ENCODE measurements at places on chromosomes 13 and 19. TPM values are rescaled to one million over a fixed set of nuclear protein-coding genes. Genes with fewer than 3 reads are reported as not detected.

The HNRNPA1L2 gene
- 5.3 TPM for total RNA-seq

The PLPP2 gene
- total RNA-seq = 4.4 TPM

The GRK1 gene
- total RNA-seq = not detected

The A1BG gene
- 11.8 TPM for total RNA-seq

The ZNF878 gene
- 1.2 TPM for total RNA-seq

DNA sequence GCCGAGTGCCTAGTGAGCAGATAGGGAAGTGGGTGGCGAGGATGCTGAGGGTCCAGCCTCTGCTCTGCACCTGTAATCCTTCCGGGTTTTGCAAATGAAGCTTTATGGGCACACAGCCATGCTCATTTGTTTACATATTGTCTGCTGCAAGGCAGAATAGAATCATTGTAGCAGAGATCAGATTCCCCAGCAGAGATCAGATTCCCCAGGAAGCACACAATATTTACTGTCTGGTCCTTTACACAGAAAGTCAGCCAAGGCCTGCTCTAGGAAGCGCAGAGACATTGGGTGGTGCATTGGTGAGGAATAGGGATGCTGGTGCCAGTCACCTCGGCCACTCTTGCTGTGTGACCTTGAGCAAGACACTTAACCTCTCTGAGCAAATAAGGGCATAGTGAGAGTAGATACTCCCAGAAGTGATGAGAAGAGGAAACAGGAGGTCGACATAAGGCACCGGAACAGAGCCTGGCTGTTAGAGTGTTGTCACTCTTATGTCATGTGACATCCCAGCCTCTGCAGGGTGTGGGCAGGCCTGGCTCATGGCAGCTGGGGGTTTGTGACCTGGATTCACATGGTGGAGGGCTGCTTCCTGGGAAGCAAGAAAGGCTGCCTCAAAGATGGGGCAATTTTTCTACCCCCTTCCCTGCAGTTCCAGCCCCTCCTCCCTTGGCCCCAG lies 25.6 kb downstream of the CARM1 start:
- peaks cover 46% of the 10 kb centered on the region for H3K4me1 ChIP-seq
- DNase-seq = no peak
- no peaks in the 10 kb centered on the region for H3K27me3 ChIP-seq

DNA sequence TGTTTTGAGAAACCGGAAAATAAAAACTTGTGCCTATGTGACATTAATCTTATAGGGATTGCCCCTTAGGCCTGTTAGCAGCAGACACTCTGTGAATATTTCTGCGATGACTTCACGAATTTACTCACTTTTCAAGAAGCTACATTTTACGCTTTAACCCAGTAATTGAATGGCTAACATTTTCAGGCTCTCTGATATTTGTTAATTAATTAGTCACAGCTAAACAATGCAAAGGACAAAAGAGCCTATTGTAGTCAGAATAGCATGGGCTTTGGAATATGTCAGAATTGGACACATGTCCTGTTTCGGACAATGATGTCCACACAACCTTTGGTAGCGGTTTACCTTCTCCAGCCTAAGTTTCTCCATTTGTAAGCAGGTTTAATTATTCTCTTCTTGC lies 506.6 kb downstream of the EFNB2 start:
- no peaks in the 10 kb centered on the region for H3K4me1 ChIP-seq
- H3K27me3 ChIP-seq = no peaks in the 10 kb centered on the region
- H3K27ac ChIP-seq = no peak overlapping the region

DNA sequence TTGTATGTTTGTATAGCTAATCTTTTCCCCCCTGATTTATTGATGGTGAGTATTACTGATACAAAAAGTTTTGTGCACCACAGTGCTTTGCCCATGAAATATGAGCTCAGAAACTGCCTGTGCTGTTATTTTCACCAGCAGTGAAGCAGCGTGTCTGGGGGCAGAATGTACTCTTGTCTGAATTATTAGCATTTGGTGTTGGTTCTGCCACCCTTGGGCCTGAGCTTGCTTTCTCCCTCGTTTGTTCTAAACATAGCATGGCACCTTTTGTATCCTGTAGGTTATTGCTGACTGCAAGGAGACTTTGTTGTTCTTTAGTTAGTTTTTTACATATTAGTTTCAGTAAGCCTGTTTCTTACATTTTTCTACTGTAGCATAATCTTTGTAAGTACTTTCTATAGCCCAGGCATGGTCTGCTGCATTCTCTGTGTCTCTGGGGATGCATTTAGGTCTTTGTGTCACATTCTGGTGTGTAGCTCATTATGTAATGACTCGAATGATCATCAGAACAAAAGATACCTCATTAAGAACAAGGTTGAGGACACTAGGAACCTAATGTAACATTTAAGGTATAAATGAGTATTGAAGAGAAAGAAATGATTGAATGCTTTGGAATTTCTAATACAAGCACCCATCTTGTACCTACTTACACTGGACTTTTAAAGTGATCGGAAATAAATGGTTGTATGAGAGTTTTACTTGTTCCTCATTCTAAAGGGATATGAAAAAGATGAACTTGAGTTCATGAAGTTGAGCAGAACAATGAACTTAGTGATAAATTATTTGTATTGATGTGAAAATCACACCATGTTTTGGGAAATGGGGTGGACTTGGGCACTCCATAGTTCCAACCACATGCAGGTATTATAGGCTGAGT lies 50.3 kb upstream of the GPI start:
- H3K4me1 ChIP-seq = peaks cover 21% of the 10 kb centered on the region
- no peak overlapping the region for H3K27ac ChIP-seq
- no peaks in the 10 kb centered on the region for H3K27me3 ChIP-seq
- DNase-seq = no peak

DNA sequence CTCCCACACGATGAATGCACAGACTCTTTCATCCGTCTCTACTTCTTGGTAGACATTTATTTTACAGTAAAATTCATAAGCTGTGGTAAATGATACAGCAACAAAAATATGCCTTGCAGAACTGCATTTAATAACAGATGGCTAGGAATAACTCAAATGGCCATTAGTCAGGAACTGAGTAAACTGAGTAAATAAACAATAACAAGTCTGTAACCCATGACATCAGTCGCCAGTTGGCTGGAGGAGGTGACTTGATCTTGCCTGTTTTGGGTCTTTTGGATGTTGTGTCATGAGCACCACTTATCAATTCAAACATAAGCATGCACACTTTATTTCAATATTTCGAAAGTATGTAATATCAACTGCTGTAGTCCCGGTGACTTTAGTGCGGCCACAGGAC lies 632.6 kb upstream of the ARGLU1 start:
- no peak overlapping the region for H3K4me3 ChIP-seq
- no peaks in the 10 kb centered on the region for H3K36me3 ChIP-seq
- no peaks in the 10 kb centered on the region for H3K27me3 ChIP-seq
- DNase-seq = no peak

GRCh38 chr19:45645631-45646344 lies 6.6 kb upstream of the EML2 start:
- peak overlapping the region; percentile 68 for H3K27ac ChIP-seq
- DNase-seq = peak; percentile 93
- H3K36me3 ChIP-seq = no peaks in the 10 kb centered on the region
- no peaks in the 10 kb centered on the region for H3K27me3 ChIP-seq

- DNase-seq = no peak
- no peaks in the 10 kb centered on the region for H3K27me3 ChIP-seq
- peaks cover 40% of the 10 kb centered on the region for H3K36me3 ChIP-seq
- H3K4me3 ChIP-seq = no peak overlapping the region
- H3K27ac ChIP-seq = no peak overlapping the region
Observed at GRCh38 chr19:42277821-42278451, 8.9 kb downstream of the CIC start.

DNA sequence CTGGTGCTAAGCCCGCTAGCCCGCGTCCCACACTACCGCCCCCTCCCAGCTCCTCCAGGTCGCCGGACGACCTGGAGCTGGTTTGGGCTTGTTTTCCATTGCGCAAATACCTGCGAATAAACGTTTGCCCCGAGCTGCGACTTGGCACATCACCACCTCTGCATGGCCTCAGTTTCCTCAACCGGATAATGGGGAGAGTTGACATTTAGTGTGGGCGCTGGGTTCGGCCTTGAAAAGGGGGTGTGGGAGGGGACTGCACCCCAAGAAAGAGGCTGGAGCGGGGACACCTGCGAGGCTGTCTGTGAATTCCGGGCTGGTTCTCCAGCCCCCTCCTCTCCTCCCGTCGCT lies 11.0 kb upstream of the JUND start:
- H3K4me1 ChIP-seq = peaks cover 60% of the 10 kb centered on the region
- no peaks in the 10 kb centered on the region for H3K27me3 ChIP-seq
- peak overlapping the region; percentile 98 for H3K27ac ChIP-seq
- no peak for DNase-seq
- no peaks in the 10 kb centered on the region for H3K36me3 ChIP-seq
- H3K4me3 ChIP-seq = peak overlapping the region; percentile 64

- H3K4me1 ChIP-seq = no peaks in the 10 kb centered on the region
- H3K36me3 ChIP-seq = no peaks in the 10 kb centered on the region
- no peak overlapping the region for H3K4me3 ChIP-seq
- no peaks in the 10 kb centered on the region for H3K27me3 ChIP-seq
Observed at GRCh38 chr19:7226739-7227138, 67.5 kb downstream of the INSR start.
